Memory B cell (primary cell): ENCODE measurements at places on chromosomes 7 and 10.

GRCh38 chr10:48332871-48333216 is 26.4 kb downstream of the MAPK8 start:
- peaks cover 41% of the 10 kb centered on the region for H3K36me3 ChIP-seq
- no peak for DNase-seq
- no peak overlapping the region for H3K4me3 ChIP-seq
- no peaks in the 10 kb centered on the region for H3K27me3 ChIP-seq
- no peak overlapping the region for H3K27ac ChIP-seq

DNA sequence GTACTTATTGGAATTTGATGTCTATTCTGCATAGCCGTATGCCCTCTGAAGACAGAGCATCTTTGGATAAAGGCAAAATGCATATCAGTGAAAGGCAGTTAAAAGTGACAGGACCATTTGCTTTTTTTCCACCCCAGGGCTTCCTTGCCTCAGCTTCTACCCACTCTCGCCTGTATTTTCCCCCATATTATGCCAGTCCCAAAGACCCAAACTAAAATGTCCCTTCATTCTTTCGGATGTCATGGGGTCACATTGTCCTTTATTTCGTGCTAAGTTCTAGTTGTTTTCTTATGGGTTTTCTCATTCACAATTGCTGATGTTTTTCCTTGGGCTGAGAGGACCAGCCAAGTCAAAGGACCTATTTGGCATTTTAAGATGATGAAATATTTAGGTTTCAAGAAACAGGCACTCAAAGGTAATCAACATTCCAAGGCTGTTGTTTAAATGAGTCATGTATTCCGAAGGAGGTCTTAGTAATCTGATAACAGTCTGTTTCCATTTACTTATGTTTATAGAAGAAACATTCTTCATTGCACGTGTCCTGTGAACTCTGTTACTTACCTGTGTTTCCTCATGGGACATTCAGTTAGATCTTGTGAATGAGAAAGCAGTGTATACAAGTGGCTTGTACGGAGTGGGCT is 74.1 kb downstream of the DNAH11 start:
- H3K27ac ChIP-seq: no peak overlapping the region
- no peak overlapping the region for H3K4me3 ChIP-seq
- no peaks in the 10 kb centered on the region for H3K36me3 ChIP-seq
- H3K27me3 ChIP-seq: peaks cover 7% of the 10 kb centered on the region
- no peak for DNase-seq
- no peaks in the 10 kb centered on the region for H3K4me1 ChIP-seq

- no peak for DNase-seq
- H3K27ac ChIP-seq: peak overlapping the region; percentile 95
- peaks cover 7% of the 10 kb centered on the region for H3K36me3 ChIP-seq
- H3K4me1 ChIP-seq: peaks cover 47% of the 10 kb centered on the region
Observed at GRCh38 chr7:100210805-100211204, 8.9 kb upstream of the PVRIG start.

DNA sequence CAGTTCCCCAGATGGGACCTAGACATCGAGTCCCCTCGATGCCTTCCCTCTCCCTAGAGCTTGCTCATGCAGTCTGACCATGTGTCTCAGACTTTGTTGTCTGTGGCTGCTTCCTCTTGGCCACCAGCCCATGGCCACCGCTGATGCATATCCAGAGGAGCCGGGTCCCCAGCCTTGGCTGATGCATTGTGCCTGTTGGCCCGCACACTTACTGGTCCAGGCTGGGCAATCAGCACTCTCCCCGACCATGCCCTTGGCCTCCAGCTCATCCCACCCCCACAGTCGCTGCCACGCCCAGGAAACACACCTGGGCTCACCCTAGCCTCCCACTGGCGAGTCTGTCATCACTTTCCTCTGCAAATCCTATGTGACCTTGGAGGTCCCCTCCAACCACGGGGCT is 10.1 kb downstream of the NPC1L1 start:
- no peak overlapping the region for H3K27ac ChIP-seq
- peaks cover 9% of the 10 kb centered on the region for H3K4me1 ChIP-seq
- H3K27me3 ChIP-seq: peaks cover 3% of the 10 kb centered on the region
- H3K4me3 ChIP-seq: no peak overlapping the region
- H3K36me3 ChIP-seq: peaks cover under 1% of the 10 kb centered on the region
- DNase-seq: no peak

DNA sequence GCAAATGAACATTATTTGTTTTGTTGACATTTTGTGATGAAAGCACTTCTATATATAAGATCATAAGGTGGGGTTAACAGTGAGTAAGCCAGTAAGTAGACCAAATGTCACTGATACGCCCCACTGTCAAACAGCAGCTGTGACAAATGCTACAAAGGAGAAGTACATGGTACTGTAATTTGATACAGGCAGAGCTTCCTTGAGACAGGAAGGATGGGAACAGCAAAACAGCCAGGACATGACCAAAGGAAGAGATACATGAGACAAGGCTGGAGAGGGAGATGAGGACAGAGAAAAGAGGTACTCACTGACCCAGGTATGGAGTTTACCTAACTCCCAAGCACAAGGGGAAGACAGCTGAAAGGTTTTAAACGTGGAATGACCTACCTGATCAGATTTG is 127.0 kb downstream of the SRPK2 start:
- no peaks in the 10 kb centered on the region for H3K27me3 ChIP-seq
- H3K27ac ChIP-seq: peak overlapping the region; percentile 43
- no peak overlapping the region for H3K4me3 ChIP-seq
- H3K36me3 ChIP-seq: peaks cover 14% of the 10 kb centered on the region
- H3K4me1 ChIP-seq: peaks cover 49% of the 10 kb centered on the region
- no peak for DNase-seq

- H3K4me3 ChIP-seq: no peak overlapping the region
- H3K27ac ChIP-seq: no peak overlapping the region
- no peak for DNase-seq
- H3K27me3 ChIP-seq: no peaks in the 10 kb centered on the region
- no peaks in the 10 kb centered on the region for H3K4me1 ChIP-seq
Observed at GRCh38 chr7:46786995-46787394, 794.9 kb downstream of the TNS3 start.

- H3K4me3 ChIP-seq: no peak overlapping the region
- H3K27ac ChIP-seq: no peak overlapping the region
- no peaks in the 10 kb centered on the region for H3K36me3 ChIP-seq
- no peak for DNase-seq
Observed at GRCh38 chr10:78896159-78896928, 172.4 kb upstream of the ZMIZ1 start.

- no peak overlapping the region for H3K4me3 ChIP-seq
- no peaks in the 10 kb centered on the region for H3K36me3 ChIP-seq
- no peak for DNase-seq
- H3K4me1 ChIP-seq: peaks cover 5% of the 10 kb centered on the region
- no peak overlapping the region for H3K27ac ChIP-seq
Observed at GRCh38 chr7:10707519-10707918, 266.2 kb upstream of the PHF14 start.

DNA sequence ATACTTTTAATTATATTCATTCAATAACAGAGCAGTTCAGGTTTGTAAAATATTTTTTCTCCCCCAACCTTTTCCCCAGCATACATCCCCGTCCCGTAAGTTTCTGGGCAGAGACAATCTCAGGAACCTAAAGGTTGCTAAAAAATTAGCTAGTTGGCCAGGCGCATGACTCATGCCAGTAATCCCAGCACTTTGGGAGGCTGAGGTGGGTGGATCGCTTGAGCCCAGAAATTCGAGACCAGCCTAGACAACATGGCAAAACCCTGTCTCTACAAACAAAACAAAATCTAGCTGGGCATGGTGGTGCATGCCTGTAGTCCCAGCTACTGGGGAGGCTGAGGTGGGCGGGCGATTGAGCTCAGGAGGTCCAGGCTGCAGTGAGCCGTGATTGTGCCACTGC is 40.2 kb downstream of the TCF7L2 start:
- H3K4me1 ChIP-seq: peaks cover 7% of the 10 kb centered on the region
- no peak overlapping the region for H3K4me3 ChIP-seq
- no peaks in the 10 kb centered on the region for H3K36me3 ChIP-seq

GRCh38 chr10:58590924-58591323 is 78.3 kb downstream of the BICC1 start:
- no peaks in the 10 kb centered on the region for H3K27me3 ChIP-seq
- H3K27ac ChIP-seq: no peak overlapping the region
- no peak for DNase-seq
- H3K4me3 ChIP-seq: no peak overlapping the region
- H3K36me3 ChIP-seq: no peaks in the 10 kb centered on the region

DNA sequence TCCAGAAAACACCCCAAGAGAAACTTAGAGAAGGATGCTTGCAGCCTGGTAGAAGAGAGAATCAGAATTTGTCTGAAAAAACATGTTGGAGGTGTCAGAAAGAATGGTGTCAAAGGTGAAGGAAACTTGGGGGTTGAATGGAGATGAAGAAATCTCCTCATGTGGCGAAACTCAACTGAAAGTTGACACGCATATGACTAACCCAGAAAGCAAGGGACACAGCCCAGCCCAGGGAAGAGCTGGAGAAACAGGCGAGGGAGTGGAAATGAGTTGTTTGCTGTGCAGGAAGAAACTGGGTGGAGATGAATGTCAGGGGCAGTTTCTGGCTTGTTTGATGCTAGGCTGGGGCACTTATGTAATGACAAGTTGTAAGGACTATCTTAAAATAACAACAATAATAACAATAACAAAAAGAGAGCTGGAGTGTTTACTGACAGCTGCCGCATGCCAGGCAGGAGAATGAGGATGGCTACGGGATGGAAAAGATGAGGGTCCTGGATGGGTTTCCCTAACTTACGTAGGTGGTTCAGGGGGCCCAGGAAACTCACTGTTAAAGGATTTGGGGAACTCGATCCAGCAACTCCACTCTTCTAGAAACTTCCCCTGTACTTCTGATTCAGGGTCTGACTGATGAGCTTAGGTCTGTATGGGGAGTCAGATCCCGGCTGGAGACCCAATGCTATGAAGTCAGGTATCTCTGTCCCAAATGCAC is 57.4 kb downstream of the MAP3K8 start:
- no peaks in the 10 kb centered on the region for H3K36me3 ChIP-seq
- peak overlapping the region; percentile 0 for H3K4me3 ChIP-seq
- peak overlapping the region; percentile 76 for H3K27ac ChIP-seq
- DNase-seq: no peak
- peaks cover 64% of the 10 kb centered on the region for H3K4me1 ChIP-seq
- no peaks in the 10 kb centered on the region for H3K27me3 ChIP-seq

GRCh38 chr10:60809157-60809556 is 30.9 kb downstream of the CDK1 start:
- no peak overlapping the region for H3K27ac ChIP-seq
- H3K27me3 ChIP-seq: no peaks in the 10 kb centered on the region
- no peaks in the 10 kb centered on the region for H3K4me1 ChIP-seq
- DNase-seq: no peak

DNA sequence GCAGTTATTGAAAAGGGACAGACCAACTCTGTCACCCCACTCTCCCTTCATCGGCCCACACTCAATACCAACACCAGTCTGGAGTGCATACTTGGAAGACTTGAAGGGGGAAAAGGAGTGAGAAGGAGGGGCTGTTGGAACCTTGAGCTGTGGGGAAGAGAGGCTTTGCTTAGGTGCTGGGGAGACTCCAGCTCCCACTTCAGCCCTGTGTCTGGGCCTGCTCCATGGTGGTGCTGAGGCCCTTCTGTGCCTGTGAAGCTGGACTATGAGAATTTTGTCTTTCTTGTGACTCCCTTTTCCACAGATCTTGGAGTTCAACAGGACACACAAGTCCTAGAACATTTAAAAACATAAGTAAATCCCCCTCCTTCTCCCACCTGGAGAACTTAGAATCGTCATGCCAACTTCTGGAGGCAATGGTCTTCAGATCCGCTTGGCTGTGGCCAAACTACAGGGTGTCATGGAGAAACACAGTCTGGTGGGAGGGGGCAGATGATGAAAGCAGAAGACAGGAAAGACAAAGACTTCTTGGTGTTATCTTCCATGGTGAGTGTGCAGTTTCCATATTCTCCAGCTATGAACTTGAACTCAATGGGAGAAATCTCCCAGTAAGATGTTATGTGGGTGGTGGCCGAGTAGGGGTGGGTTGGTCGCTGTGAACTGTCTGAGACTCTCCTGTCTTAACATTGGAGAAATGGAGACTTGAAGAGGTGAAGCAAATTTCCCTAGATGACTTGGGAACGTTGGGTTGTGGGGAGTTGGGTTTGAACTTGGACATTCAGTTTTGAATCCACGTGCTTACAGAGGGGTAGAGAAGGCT is 18.4 kb upstream of the GIMAP8 start:
- no peaks in the 10 kb centered on the region for H3K36me3 ChIP-seq
- peaks cover 47% of the 10 kb centered on the region for H3K4me1 ChIP-seq
- peak overlapping the region; percentile 100 for H3K27ac ChIP-seq
- H3K4me3 ChIP-seq: no peak overlapping the region

DNA sequence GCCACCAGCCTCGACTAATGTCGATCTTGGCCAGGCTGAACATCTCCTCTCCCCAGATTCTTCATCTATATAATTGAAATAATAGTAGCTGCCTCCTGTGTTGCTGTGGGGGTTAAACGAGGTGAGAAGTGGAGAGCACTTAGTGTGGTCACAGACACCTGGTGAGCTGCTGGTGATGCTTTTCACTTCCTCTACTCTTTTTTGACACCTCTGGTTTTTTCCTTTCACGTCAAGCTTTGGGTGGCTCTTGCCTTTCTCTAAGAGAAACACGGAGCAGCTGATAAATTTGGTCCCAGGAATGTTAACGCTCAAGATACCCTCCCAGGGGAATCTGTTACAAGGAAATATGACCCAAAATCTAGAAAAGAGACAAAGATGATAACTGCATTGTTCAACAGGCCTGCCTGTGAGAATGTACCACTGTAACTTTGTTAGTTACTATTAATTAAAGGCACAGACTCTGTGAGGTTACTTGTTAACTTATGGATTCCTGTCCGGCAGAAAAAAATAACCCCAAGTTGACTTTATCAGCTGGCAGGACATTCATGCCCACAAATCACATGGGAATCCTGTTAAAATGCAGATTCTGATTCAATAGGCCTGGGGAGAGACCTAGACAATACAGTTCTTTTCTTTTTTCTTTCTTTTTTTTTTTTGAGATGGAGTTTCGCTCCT is 9.5 kb upstream of the NPFFR1 start:
- no peak overlapping the region for H3K27ac ChIP-seq
- no peaks in the 10 kb centered on the region for H3K36me3 ChIP-seq
- peaks cover 8% of the 10 kb centered on the region for H3K27me3 ChIP-seq
- peaks cover 8% of the 10 kb centered on the region for H3K4me1 ChIP-seq
- H3K4me3 ChIP-seq: no peak overlapping the region
- no peak for DNase-seq

GRCh38 chr10:62554632-62555199 is 180.5 kb downstream of the ZNF365 start:
- H3K27me3 ChIP-seq: no peaks in the 10 kb centered on the region
- no peak for DNase-seq
- no peak overlapping the region for H3K4me3 ChIP-seq
- no peak overlapping the region for H3K27ac ChIP-seq
- peaks cover 6% of the 10 kb centered on the region for H3K4me1 ChIP-seq

DNA sequence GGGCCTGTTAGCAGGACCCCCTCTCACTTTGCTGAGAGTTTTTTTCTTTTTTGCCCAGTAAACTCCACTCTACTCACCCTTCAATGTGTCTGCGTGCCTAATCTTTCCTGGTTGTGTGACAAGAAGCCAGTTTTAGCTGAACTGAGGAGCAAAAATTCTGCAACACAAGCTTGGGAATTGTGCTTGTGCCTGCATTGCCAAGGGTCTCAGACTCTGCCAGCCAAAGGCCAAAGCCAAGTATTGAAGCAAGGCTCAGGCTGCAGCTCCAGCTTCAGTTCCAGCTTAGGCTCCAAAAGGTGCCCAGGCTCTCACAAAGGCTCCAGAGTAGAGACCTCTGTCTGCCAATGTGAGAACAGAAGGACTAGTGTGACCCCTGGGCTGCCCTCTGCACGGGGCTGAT is 4.2 kb upstream of the CPA2 start:
- no peaks in the 10 kb centered on the region for H3K36me3 ChIP-seq
- H3K4me1 ChIP-seq: no peaks in the 10 kb centered on the region
- no peak overlapping the region for H3K27ac ChIP-seq
